Regular cardiac myocyte (primary cell): ENCODE measurements at places on chromosomes 4 and X. TPM values are rescaled to one million over a fixed set of nuclear protein-coding genes. Genes with fewer than 3 reads are reported as not detected.

SMPX gene
- not detected in 2 replicates for total RNA-seq

HSFX3 gene
- not detected in 2 replicates for total RNA-seq

DRD5 gene
- total RNA-seq = not detected in 2 replicates

SMR3A gene
- not detected in 2 replicates for total RNA-seq

TMPRSS11D gene
- not detected in 2 replicates for total RNA-seq

AFP gene
- total RNA-seq = 0.38 and 0.85 TPM in 2 replicates

LONRF3 gene
- 0.19 and 1.7 TPM in 2 replicates for total RNA-seq

CACNA1F gene
- 0.19 TPM in 1 of 2 replicates, not detected in the other for total RNA-seq

CT45A1 gene
- total RNA-seq = not detected in 2 replicates

FGFBP1 gene
- not detected in 2 replicates for total RNA-seq

S100G gene
- not detected in 2 replicates for total RNA-seq

TMEM150C gene
- total RNA-seq = 0.38 and 0.85 TPM in 2 replicates

ZNF711 gene
- 0.28 and 0.38 TPM in 2 replicates for total RNA-seq

USP27X gene
- 2.3 and 2.5 TPM in 2 replicates for total RNA-seq

LIMCH1 gene
- 13.8 and 20.3 TPM in 2 replicates for total RNA-seq

TXK gene
- total RNA-seq = 0.19 TPM in 1 of 2 replicates, not detected in the other

OPHN1 gene
- total RNA-seq = 4.4 and 5.9 TPM in 2 replicates

MUC7 gene
- not detected in 2 replicates for total RNA-seq

FGD1 gene
- total RNA-seq = 2.0 and 4.6 TPM in 2 replicates

GPC3 gene
- 0.19 and 12.4 TPM in 2 replicates for total RNA-seq

GBA3 gene
- not detected in 2 replicates for total RNA-seq

AMOT gene
- 0.85 and 5.2 TPM in 2 replicates for total RNA-seq

SULT1B1 gene
- total RNA-seq = 0.28 and 7.7 TPM in 2 replicates

JCHAIN gene
- total RNA-seq = 0.19 and 2.0 TPM in 2 replicates

TMSB15A gene
- 2.5 and 5.9 TPM in 2 replicates for total RNA-seq
